ENCODE measurements at places on chromosomes 1 and 21. TPM values are rescaled to one million over a fixed set of nuclear protein-coding genes. Genes with fewer than 3 reads are reported as not detected.

Gene KCNK2
- total RNA-seq: 0.26 TPM

Gene KIF26B
- total RNA-seq: 3.4 TPM

Gene PTPRC
- 127 TPM for total RNA-seq

Gene GUCA2A
- not detected for total RNA-seq

Gene FAM163A
- total RNA-seq: not detected

Gene DSCAM
- total RNA-seq: not detected

- DNase-seq: no peak
These were observed 108.6 kb upstream of the COP1 start for GRCh38 chr1:176315519-176316220.

DNA sequence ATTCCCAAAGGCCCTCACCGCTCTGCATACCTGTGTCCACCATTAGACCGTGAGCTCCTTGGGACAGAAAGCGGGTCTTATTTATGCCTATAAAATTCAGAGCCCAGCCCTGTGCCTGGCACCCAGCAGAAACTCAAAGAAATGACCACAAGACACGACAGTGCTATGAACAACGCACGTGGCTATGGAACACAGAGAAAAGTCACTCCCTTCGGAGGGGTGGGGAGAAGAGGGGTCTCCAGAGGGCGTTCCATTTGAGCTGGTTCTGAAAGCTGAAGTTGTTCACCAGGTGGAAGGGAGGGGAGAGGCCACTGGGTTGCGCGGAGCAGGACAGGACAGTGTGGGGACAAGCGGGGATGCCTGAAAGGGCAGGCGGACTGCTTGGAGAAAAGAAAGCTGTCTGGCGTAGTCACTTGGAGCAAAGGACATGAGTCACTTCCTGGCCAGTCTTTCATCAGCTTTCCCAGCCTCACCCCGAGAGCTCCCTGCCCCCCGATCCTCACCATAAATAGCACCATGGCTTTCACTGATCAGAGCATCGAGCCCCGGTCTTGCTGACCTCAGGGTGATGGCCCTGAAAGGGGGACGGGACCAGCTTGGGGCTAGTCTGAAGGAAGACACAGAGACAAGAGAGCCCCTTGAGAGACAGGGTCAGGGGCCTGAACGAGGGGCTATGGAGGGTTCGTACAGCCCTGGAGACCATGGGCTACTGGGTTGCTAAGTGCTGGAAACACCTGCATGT, 28.5 kb downstream of the ECE1 start:
- DNase-seq: no peak

- DNase-seq: no peak
These were observed 16.1 kb downstream of the LRP8 start for GRCh38 chr1:53311702-53312305.

GRCh38 chr1:9849691-9850441, 26.1 kb upstream of the CLSTN1 start:
- DNase-seq: no peak

GRCh38 chr1:38565020-38565491, 294.5 kb downstream of the RRAGC start:
- no peak for DNase-seq

DNA sequence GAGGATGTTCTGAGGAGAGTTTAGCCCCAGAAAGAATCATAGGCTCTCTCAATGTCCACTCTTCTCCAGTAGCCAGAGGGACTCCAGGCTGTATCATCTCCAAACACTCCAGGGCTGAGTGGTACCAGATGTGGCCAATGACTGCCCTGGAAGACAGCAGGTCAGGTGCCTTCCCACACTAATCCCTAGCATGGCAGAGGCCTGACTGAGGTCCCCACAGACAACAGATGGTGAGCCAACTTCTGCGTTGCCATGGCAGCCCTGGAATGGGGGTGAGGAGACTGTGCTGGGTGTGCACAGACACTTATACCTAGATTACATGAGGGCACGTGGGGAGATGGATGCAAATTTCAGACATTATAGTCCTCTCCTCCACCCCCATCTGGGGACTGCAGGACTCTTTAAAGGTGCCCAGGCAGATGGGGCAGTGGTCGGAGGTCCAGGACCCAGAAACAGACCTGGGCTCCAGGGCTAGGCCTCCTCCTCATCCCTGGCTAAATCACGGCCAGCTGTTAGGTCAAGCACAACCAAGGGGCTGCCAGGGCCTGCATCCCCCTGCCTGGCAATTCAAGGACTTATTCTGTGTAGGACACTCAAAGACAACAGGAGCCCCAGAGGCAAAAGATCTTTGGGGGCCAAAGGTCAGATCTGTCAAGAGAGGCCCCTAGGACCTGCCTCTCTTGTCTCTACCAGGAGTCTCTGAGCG, 42.9 kb downstream of the CAMK2N1 start:
- DNase-seq: peak; percentile 43

Measured in upper lobe of right lung (tissue), 1 donor.